Progenitor cell of endocrine pancreas (in vitro differentiated cells): ENCODE measurements at places on chromosomes 11 and 22.

DNA sequence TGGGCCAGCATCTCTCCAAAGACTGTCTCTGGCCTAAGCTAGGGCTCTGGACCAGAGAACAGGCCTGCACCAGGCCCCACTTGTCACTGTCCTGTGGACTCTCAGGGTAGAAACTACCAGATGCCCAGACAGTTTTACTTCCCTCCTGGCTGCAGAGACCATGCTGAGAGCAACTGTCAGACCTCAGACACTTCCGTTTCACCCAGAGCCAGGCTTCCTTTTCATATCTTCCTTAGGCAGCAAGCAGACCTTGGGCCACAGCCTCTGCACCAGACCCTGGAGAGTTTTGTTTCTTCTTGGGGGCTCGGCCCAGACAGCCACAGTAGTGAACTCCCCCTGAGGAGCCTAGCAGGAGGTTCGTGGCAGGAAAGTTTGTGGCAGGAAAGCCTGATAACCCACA is 12.1 kb upstream of the FCHSD2 start:
- DNase-seq, result no peak

GRCh38 chr11:33490842-33491370 is 209.7 kb downstream of the C11orf91 start:
- no peak for DNase-seq

- DNase-seq, result peak; percentile 31
These were observed 492 bp downstream of the JHY start for GRCh38 chr11:122882857-122883645.

- DNase-seq, result no peak
These were observed 25.9 kb upstream of the PDE2A start for GRCh38 chr11:72700146-72700545.

DNA sequence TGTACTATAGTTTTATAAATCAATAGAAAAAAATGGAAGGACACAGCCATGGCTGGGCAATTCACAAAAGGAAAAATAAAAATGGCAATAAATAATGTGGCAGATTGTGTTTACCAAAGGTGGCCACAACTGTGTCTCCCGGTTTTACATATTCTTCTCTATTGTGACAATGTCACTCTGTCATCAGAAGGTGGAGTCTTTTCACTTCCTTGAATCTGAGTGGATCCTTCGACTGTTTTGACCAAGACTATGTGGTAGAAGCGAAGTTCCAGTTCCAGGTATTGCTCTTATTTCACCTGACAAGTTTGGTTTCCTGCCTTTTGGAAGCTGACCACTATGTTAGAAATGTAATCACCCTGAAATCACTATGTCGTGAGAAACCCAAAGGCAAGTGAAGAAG is 31.0 kb upstream of the HSD17B12 start:
- DNase-seq, result no peak
